ENCODE measurements at places on chromosomes 13 and 19. TPM values are rescaled to one million over a fixed set of nuclear protein-coding genes. Genes with fewer than 3 reads are reported as not detected.

The MBD3L2 gene
- not detected for total RNA-seq

GRCh38 chr19:33629826-33630375 lies 8.1 kb downstream of the CHST8 start:
- no peaks in the 10 kb centered on the region for H3K4me1 ChIP-seq
- no peaks in the 10 kb centered on the region for H3K36me3 ChIP-seq
- no peak for DNase-seq
- H3K27me3 ChIP-seq = no peaks in the 10 kb centered on the region

DNA sequence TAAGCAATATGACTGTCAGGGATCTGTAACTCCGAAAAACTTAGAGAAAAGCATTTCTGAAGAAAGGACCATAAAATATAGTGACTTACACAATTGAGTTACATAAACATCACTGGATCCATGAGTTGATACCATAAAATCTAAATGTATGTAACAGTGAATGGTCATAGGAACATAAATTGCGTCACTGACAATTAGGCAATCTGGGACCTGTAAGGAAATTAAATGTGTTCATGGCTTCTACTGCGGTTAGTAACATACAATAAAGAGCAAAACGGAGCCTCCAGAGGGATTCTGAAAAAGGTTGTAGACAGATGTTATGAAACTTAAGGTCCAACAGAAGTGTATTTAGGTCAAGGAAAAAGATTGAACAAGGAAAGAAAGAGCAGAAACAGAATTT lies 27.1 kb downstream of the POU4F1 start:
- no peaks in the 10 kb centered on the region for H3K4me1 ChIP-seq
- H3K36me3 ChIP-seq = no peaks in the 10 kb centered on the region
- peaks cover 12% of the 10 kb centered on the region for H3K27me3 ChIP-seq

DNA sequence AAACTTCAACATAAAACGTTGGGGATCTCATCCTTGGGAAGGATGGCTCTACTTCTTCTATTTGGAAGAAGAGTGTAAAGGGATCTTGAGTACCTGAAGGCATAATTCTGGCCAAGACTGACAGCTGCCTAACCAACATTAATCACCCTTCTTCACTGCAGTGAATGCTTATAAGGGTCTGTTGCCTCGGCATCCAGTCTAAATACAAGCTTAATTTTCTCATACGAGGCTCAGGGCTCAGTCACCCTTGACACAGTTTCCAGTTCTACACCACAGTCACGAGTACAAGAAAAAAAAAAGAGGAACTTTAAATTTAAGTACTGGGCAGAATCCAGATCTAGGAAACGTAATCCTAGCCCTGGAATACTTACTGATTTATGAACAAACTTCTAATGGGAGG lies 9.0 kb downstream of the FPR3 start:
- no peaks in the 10 kb centered on the region for H3K36me3 ChIP-seq
- H3K27ac ChIP-seq = no peak overlapping the region
- H3K27me3 ChIP-seq = no peaks in the 10 kb centered on the region
- H3K4me3 ChIP-seq = no peak overlapping the region

GRCh38 chr19:53131085-53131590 lies 1.6 kb downstream of the ZNF415 start:
- H3K4me1 ChIP-seq = no peaks in the 10 kb centered on the region
- no peaks in the 10 kb centered on the region for H3K36me3 ChIP-seq
- no peak for DNase-seq

- no peaks in the 10 kb centered on the region for H3K36me3 ChIP-seq
- no peaks in the 10 kb centered on the region for H3K27me3 ChIP-seq
- no peak overlapping the region for H3K4me3 ChIP-seq
- peaks cover 23% of the 10 kb centered on the region for H3K4me1 ChIP-seq
- H3K27ac ChIP-seq = no peak overlapping the region
Measured at GRCh38 chr13:46575818-46576221, 22.9 kb downstream of the LRCH1 start.

Data from CD4-positive, CD25-positive, alpha-beta regulatory T cell (primary cell).